NCI-H187 (cell line): ENCODE measurements at places on chromosomes 2 and 18.

DNA sequence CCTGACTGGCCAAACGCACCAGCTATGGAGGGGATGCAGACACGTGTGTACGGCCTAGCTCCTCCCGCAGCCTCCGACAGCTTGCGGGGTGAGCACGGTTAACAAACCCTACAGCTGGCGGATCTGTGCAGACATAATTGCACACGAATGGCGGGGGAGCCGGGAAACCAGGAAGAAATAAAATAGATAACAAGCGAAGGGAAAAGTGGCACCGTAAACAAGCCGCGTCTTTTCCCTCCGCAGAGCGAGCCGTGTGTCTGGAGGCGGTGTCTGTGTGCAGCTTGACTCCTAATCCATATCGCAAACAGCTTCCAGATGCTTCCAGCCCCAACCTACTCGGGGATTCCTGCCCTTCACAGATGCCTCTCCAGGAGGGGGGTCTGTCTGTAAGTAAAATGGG, 853.1 kb upstream of the SALL3 start:
- no peak for DNase-seq

GRCh38 chr2:113227698-113228097, 51.0 kb downstream of the PAX8 start:
- DNase-seq, result no peak

GRCh38 chr2:55102056-55102812, 52.0 kb upstream of the RTN4 start:
- DNase-seq, result no peak

GRCh38 chr18:26516964-26517363, 31.4 kb downstream of the KCTD1 start:
- DNase-seq, result no peak

- no peak for DNase-seq
Observed at GRCh38 chr2:204264621-204265140, 280.6 kb upstream of the PARD3B start.

- no peak for DNase-seq
Observed at GRCh38 chr2:219698748-219699439, 71.5 kb downstream of the SLC4A3 start.

GRCh38 chr18:57089702-57090101, 57.2 kb upstream of the BOD1L2 start:
- DNase-seq, result no peak

GRCh38 chr18:28404694-28405093, 227.8 kb upstream of the CDH2 start:
- no peak for DNase-seq

DNA sequence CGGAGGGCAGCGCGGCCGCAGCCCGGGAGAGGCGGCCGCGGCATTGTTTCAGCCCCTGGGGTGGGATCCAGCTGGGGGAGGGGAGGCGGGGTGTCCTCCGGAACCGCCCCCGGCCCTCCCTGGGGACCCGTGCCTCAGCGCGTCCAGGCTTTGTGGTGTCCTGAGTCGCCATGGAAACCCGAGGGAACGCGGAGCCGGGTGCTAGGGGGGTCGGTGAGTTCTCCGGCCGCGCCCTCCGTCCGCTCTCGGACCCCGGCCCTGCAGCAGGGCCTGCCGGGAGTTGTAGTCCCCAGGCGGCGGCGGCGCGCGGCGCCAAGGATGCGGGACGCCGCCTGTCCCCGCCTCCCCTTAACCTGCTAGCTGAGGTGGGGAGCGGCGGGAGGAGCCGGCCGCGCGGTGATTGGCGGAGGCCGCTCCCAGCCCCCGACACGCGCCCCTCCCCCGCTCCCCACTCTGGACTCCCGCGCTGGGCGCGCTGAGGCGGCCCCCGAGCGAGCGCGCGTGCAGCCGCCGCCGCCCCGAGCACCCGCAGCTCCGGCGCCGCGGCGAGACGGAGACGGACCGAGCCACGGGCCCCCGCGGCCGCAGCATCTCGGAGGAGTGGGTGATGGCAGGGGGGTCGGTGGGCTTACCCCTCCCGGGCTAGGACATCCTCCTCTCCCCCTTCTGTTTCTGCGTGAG, at the start of gene DPYSL5:
DPYSL5 (plus strand) TSS at position 478 of the 681 bp plus-strand sequence. CDS start 50,368 bp downstream, outside the sequence.
- DNase-seq, result peak; percentile 88

DNA sequence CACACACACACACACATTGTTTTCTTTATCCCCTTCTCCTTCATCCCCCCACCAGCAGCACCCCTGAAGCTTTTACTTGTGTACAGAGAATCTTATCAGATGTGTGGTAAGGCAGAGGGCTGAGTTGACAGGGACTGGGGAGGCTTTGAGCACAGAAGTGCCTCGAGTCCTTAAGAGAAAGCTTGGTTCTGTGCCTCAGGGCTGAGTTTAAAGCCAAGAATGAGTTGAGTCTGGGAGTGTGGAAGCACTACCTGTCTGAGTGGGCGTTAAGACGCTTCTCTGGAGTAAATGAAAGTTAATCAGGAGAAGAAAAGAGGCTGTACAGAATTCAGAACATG, 2.7 kb downstream of the ID2 start:
- no peak for DNase-seq

GRCh38 chr2:61340242-61340641, 130.6 kb downstream of the USP34 start:
- no peak for DNase-seq

DNA sequence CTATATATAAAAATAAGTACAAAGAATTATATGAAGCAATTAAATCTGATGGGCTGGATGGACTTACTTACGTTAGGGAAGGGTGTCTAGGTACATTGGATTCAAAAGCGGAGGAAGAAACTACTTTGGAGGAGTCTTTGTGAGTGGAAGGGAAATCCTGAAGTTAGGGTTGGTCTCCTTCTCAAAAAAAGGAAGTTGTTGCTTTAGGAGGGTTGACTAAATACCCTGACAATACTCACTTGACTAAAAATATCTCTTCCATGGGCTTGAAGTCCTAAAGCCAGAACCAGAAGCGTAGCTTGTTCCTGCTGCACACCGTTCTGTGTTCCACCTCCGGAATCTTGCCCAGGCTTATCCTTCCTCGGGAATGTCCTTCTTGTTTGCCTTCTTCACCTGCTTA, 143.3 kb upstream of the ZEB2 start:
- DNase-seq, result no peak

- DNase-seq, result no peak
Observed at GRCh38 chr2:148716378-148716920, 71.9 kb downstream of the EPC2 start.

GRCh38 chr2:15334644-15335326, 226.3 kb downstream of the NBAS start:
- peak; percentile 47 for DNase-seq

DNA sequence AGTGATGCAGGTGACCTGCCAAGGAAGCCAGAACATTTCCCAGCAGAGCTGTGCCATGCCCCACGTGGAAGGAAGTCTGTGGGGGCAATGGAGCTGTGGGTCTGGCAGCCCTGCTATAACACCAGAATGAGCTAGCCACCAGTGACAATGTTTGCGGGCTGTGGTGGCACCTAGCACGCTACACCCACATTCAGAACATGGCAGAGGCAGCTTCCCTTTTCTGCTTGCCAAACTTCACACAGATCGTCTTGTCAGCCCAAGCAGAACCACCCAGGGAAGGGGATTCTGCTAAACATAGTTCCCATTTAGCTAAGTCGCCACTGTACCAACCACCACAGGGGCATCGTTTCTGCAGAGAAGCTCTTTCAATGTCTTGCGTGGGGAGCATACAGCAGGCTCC, 27.0 kb upstream of the CCDC93 start:
- no peak for DNase-seq

- no peak for DNase-seq
Observed at GRCh38 chr2:102620332-102620731, 979 bp downstream of the SLC9A2 start.
